ENCODE measurements at places on chromosomes 11 and 22. TPM values are rescaled to one million over a fixed set of nuclear protein-coding genes. Genes with fewer than 3 reads are reported as not detected.

KIRREL3 gene
- total RNA-seq: 0.03 TPM

OR4D5 gene
- total RNA-seq: not detected

SPDYC gene
- not detected for total RNA-seq

PATE2 gene
- not detected for total RNA-seq

UPK2 gene
- total RNA-seq: 0.11 TPM

SMARCB1 gene
- 99.4 TPM for total RNA-seq

SLC22A12 gene
- total RNA-seq: not detected

IGHMBP2 gene
- 13.0 TPM for total RNA-seq

MIAT gene
- total RNA-seq: 0.28 TPM

ANKK1 gene
- total RNA-seq: 1.4 TPM

MOV10L1 gene
- 0.18 TPM for total RNA-seq

DNA sequence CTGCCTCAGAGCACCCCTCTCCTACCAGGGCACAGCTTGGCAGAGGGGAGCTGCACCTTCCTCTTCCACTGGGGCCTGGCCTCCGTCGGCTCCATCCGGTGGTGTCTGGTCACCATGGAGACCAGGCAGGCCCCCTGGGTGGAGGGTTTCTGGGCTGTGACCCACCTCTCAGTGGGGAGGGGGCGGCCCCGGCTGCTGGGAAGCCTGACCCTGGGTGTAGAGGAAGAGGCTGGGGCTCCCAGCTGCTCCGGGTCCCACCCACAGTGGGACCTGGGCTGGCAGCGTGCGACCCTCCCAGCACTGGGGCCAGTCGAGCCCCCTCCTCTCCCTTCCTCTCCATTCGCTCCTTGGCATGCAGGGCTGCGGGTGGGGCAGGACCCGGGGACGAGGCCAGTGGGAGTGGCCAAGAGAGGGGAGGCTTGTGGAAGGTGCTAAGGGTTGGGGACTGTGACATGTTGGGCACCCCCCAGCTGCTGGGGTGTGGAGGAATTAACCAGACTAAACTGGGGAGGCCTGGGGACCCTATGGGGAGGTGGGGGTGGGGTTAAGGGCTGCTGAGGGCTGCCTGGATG is 46.8 kb downstream of the BRSK2 start:
- DNase-seq: no peak

- DNase-seq: peak; percentile 61
Measured at GRCh38 chr11:121253951-121254350, 38.6 kb upstream of the SC5D start.

DNA sequence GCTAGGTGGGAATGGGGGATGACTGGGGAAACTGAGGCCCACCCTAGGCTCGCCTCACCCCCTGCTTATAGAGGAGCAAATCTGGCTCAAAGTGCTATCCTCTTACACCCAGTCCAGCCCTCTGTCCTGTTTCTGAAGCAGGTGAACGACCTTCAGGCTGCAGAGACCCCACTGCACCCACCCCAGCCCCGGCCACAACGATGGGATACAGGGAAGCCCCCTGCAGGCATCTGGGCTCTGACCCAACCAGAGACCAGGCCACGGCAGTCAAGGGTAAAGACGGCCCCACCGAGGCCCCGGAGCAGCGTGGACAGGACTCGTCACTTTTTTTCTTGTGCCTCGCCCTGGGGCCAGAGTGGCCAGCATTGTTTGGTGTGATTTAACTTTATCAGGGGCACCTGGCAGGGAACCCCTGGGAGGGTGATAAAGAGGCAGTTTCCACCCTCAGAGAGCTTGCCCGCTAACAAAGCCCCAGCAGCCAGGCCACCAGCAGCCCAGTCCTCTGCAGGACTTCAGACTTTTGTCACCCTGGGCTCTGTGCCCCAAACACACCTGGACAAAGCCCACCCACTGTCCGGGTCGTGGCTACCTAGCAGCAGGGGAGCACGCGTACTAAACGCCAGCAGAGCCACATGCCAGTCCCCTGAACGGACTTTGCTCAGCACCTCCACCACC is 612.6 kb downstream of the TBC1D22A start:
- no peak for DNase-seq

DNA sequence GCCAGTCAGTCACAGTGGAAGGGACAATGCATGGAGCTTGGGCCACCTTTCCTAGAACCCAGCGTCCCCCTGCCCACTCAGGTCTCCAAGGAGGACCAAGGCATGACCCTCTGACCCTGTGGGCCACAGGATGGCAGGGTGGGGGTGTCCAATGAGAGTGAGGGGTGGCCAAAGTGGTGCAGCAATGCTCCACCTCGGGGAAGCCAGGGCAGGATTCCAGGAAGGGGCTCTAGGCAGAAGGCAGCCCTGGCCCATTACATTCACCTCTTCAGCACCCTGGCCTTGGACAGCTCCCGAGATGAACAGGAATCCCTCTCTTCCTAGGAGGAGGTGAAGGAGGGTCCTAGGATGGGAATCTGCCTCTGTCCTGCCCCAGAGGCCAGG is 597.5 kb downstream of the BRD1 start:
- DNase-seq: no peak

- DNase-seq: no peak
Measured at GRCh38 chr11:77413850-77414460, 59.9 kb downstream of the PAK1 start.

- DNase-seq: no peak
Measured at GRCh38 chr11:60981515-60981914, 10.0 kb downstream of the CD6 start.

- no peak for DNase-seq
Measured at GRCh38 chr11:111045407-111045803, 200.1 kb upstream of the POU2AF2 start.

- DNase-seq: no peak
Measured at GRCh38 chr11:66976028-66976467, 944 bp downstream of the C11orf86 start.

- no peak for DNase-seq
Measured at GRCh38 chr11:74470526-74470925, 3.2 kb upstream of the KCNE3 start.

- DNase-seq: peak; percentile 29
Measured at GRCh38 chr22:26259510-26259909, 90.2 kb downstream of the SEZ6L start.

- no peak for DNase-seq
Measured at GRCh38 chr22:19800761-19801244, 40.2 kb downstream of the TBX1 start.

DNA sequence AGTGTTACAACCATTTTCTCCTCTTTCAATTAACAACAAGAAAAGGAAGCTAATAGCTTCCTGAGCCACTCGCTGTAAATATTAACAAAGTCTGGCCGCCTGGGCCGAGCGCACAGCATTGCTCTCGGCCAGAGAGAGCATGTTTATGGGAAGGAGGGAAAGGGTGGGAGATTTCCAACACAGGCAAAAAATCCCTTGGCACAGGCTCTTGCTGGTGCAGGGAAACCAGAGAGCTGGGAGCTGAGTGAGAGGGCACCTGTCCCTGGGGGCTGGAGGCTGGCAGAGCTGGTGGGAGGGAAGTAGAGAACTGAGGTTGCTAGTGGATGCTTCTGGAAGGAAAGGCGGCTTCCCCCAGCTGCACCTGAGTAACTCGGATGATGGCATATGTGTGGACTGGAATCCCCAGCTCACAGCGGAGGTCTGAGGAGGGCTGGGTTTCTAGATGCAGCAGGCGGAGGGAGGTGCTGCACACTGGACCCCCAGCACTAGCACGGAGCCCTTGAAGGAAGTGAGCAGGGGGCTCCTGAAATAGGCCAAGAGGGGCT is 59.6 kb downstream of the FLRT1 start:
- no peak for DNase-seq

DNA sequence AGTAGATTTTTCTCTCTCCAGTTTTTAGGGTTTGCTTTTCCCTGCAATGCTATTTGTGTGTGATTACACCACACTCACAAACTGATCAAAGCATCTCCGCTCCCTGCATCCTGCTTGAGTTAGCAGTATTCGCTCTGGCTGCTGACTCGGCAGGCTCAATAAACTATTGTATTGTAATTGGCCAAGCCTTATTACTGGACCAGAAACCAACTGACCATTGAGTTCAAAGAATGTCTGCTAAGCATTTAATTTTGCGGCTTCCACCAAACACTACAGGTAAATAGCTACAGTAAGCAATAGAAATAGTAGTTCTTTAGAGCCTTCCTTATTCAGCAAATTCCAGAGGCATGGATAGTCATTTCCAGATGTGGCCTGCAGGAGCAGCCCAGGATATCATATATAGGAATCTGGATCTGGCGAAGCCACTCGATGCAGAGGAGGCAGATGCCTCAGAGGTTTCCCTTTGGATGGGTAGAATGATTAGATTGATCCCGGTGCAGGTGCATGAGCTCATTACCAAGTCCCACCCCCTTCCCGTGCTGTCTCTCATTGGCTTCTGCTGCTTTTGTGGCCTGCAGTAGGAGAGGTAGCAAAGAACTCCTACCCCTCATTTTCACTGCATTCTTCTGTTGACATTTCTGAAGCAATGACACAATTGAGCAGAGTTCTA is 77.3 kb downstream of the COMMD9 start:
- no peak for DNase-seq

- peak; percentile 87 for DNase-seq
Measured at GRCh38 chr11:2912498-2912897, 16.7 kb downstream of the PHLDA2 start.

DNA sequence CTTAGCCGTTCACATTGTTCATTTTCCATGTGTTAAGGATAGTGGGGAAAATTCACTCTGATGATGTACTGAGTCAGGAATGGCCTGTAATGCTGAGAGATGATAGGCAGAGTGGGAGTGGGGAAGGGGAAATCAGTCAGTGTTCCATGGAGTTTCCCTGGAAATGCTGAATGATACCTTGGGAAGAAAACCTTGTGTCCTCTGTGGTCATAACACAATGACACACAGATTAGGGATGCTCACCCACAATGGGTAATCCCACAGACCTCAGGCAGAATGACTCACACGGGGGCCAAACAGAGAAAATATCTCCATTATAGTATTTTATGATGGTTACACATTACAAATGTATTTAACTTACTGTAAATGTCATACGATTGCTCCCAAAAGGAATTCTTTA is 118.0 kb downstream of the SNX19 start:
- peak; percentile 98 for DNase-seq

GRCh38 chr22:26447584-26448329 is 18.7 kb downstream of the ASPHD2 start:
- no peak for DNase-seq

DNA sequence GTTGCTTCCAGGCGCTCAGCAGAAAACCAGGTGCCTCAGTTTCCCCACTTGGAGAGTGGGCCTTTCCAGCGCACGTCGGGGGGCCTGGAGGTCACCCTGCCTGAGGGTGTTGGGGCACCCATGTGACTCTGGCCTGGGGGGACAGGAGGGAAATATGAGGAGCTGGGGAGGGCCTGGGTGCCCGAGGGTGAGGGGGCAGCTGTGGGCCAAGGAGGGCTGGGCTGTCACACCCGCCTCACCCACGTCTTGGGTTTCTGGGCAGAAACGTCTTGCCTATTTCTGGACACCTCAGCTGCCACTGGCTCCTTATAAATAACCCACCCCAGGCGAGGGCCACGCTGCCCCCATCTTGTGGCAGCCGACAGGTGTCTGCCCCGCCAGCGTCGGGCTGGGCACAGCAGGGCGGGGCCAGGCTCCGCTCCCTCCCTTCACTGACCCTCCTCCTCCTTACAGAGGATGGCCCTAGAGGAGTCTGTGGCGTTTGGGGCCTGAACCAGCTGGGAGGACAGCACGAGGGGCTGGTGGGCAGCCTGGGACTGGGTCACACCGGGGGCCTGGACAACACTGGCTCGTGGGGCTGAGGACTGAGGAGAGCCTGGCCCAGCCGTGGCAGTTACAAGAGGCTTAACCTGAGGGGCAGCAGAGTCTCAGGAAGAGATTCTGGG is 1.5 kb downstream of the TNNT3 start:
- DNase-seq: no peak

- no peak for DNase-seq
Measured at GRCh38 chr22:20660441-20661054, 113.4 kb upstream of the SERPIND1 start.

DNA sequence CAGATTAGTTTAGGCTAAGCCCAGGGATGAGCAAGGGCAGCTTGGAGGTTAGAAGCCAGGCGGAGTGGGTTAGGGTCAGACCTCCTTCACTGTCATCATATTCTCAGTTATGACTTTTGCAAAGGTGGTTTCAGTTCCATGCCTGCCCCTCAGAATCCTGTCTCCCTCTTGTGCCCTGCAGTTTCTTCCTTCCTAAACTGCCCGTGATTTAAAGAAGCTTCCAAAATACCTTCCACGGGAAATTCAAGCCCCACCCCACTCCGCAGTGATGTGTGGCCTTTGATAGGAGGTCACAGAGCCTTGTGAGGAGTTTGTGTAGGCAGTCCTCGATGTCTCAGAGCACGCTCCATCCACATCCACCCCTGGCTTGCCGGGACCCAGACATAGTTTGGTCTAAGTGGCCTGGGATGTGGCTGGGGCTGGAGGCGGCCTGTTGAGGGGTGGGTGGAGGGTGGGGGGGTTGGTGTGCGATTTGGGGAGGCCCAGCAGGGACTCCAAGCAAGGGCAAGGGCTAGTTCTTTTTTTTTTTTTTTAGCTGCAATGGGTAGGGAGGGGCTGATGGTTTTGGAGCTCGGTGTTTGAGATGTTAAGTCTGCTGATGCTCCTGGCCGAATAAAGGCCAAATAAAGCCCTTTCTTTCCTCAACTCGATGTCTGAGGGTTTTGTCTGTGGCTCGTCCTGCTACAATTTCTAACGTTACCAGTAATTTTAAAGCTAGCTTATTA is 1.6 kb upstream of the IFITM1 start:
- no peak for DNase-seq

- DNase-seq: no peak
Measured at GRCh38 chr11:119341222-119342022, 739 bp upstream of the C1QTNF5 start.

DNA sequence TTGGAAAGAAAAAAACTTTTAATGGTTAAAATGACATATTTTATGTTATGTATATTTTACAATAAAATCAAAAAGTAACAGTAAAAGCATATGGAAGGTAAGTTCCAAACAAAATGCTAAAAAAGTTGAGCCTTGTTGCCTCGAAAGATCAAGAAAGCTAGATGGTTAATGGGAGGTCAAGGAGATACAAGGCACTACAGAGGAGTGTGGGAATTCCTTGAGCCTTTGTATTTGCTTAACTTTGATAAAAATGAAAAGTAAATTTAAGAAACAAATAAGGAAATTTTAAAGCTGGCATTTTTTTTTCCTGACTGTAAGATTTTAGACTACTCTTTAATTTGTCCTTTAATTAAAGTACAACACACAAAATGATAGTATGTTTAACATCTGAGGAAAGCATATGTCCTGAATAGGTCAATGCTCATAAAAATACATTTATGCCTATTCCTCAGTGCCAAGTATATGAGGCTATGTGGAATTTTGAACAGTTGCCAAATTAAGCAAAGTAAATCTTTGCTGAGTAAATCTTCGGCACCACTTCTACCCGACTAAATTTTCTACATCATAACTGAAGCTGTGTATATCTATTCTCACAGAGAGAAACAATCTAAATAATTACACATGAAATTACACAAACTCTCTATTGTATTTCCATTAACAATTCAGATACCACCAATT is 108.8 kb downstream of the TTC28 start:
- no peak for DNase-seq

GRCh38 chr11:122215244-122215992 is 99.4 kb upstream of the BLID start:
- no peak for DNase-seq

DNA sequence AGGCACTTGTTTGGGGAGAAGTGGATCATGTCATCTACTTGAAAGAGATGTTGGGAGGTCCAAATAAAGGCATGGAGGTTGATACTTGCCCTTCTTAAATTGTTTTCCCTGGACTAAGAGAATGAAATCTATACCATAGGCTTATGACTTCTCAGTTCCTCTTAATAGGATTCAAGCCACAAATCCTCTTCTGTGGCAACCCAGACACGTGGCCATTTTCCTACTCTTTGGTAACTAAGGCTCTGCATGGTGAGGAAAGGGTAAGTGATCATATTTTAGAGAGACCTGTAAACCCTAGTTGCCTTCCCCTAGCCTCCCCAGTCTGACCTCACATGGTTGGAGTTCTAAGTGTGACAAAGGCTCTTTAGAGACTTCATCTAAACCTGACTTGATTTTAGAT is 72.9 kb upstream of the CD44 start:
- DNase-seq: no peak

Data from foreskin keratinocyte (primary cell).